ENCODE measurements at places on chromosomes 13 and 19. TPM values are rescaled to one million over a fixed set of nuclear protein-coding genes. Genes with fewer than 3 reads are reported as not detected.

- no peak for DNase-seq
Observed at GRCh38 chr13:59094181-59094580, 1069.5 kb downstream of the DIAPH3 start.

DNA sequence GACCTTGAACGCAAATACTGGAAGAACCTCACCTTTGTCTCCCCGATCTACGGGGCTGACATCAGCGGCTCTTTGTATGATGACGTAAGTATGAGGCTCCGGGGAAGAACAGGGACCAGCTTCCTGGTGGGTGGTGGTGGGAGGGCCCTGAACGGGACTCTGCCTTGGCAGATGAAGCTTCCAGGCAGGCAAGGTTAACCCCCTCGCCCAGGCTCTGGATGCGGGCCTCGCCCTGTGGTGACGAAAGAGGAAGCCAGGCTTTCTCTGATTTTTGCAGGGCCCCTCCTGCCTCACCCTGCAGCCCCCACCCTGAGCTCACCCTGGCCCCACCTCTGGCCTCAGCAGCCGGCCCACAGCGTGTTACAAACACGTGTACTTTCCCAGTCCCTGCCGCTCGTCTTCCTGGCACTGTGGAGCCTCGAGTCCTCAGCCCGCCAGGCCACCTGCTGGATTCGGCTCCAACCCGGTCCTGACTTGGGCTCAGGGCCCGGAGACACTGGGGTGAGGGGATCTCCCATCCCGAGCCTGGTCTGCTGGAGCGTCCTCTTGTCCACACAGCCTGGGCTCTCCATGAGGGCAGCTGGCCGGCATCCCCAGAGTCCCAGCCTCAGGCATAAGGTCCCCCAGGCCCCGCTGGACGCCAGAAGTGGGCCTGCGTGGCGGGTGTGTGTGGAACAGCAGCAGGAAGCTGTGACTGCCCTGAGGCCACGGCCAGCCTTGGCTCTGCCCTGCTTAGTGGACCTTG, 72.4 kb downstream of the KDM4B start:
- no peak for DNase-seq

DNA sequence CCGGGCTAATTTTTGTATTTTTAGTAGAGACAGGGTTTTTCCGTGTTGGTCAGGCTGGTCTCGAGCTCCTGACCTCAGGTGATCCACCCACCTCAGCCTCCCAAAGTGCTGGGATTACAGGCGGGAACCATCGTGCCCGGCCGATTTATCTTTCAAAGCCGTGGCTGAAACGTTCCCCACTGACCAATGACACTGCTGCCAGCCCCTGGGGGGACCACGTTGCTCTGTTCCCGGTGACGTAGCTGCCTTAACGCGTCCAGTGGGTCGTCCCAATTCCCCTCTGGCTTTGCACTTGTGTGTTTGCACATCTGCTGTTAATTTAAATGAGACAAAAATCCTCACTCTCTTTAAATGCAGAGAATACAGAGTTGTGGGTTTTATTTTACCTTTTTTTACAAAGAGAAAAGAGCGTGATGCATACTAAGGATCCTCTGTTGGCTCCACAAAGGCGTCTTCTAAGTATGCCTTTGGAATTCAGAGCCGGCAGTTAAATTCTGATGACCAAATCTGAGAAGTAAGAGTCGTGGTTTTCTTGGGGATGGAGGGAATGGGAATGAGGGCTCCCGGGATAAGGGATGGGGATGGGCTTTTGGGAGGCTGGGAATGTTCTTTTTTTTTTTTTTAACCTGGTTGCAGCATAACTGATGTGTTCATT, 18.6 kb upstream of the LMTK3 start:
- DNase-seq: no peak

- DNase-seq: peak; percentile 14
Observed at GRCh38 chr19:37361994-37362393, 8.9 kb upstream of the ZNF527 start.

GRCh38 chr19:36635342-36635741, 30.2 kb downstream of the ZNF382 start:
- DNase-seq: no peak

DNA sequence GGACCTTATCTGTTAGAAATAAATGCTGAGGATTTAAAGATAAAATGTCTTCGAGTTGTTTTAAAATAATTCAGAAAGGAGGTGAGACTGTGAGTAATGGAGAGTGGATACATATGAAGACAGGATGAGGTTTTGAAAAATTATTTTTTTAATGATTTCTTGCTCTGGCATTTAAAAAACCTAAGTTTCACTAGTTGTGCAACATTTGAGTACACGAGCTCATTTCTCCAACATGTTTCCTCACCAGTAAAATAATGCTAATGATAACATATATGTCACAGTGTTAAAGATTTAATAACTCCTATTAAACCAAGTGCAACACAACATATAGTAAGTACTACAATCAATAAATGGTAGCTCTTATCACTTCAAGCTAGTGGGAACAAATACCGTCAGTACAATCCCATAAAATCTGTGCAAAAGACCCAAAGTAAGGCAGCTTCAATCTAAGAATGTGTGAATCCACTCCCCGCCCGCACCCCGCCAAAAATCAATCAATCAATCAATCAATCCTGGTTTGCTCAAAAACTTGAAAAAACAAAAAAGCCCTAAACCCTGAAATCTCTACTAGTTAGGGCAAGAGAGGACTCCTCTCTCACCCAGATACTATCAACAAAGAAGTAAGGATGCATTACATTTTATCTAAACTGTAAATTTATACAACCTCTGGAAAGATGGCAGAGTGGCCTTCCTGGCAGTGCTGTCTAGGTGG, 1.3 kb downstream of the ALG5 start:
- no peak for DNase-seq

GRCh38 chr13:81872581-81872980, 1531.7 kb upstream of the SPRY2 start:
- peak; percentile 5 for DNase-seq

GRCh38 chr13:73519396-73520116, 460.8 kb downstream of the KLF5 start:
- no peak for DNase-seq

GRCh38 chr13:97935071-97935470, 18.4 kb upstream of the IPO5 start:
- peak; percentile 20 for DNase-seq

TPRX1 gene
- total RNA-seq: not detected

MRI1 gene
- 38.0 TPM for total RNA-seq

PGPEP1 gene
- 11.8 TPM for total RNA-seq

SHISA7 gene
- 1.2 TPM for total RNA-seq

CEACAM4 gene
- total RNA-seq: not detected

TMPRSS9 gene
- not detected for total RNA-seq

ZNF699 gene
- total RNA-seq: 23.6 TPM

TPTE2 gene
- not detected for total RNA-seq

C5AR2 gene
- total RNA-seq: 5.5 TPM

Measured in umbilical cord (tissue), 2 donors.